ENCODE measurements at places on chromosomes 5 and 9. TPM values are rescaled to one million over a fixed set of nuclear protein-coding genes. Genes with fewer than 3 reads are reported as not detected.

GRCh38 chr9:592225-592624 lies 249.3 kb upstream of the DMRT1 start:
- H3K4me3 ChIP-seq, result no peak overlapping the region
- H3K4me1 ChIP-seq, result peaks cover 3% of the 10 kb centered on the region
- no peak overlapping the region for H3K27ac ChIP-seq

DNA sequence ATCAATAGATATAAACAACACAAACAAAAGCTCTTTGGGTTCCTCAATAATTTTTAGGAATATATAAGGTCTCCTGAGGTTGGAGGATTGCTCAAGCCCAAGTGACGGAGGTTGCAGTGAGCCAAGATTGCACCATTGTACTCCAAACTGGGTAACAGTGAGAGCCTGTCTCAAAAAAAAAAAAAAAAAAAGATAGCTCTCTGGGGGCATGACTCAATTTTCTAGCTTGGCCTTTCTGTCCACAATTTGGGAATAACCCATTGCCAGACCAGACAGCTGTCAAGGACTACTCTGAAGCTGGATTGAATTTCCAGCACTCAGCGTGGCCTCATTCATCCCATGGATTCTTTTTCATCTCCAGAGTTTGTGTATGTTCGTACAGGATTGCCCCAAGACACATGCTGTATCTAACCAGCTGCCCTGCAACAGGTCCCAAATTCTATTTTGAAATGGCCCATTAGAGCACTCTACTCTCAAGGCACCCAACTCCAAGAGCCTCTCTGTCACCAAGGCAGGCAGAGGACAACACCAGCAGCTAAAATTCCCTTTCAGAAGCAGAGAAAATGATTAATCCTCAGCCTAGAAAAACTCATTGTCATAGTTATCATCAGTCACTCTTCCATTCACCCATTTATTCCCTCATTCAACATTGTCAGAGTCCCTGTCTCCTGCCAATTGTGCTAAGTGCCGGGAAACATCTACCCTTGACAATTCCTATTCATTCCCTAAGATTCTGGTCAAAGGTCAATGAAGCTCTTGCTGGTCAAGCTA lies 8.7 kb downstream of the FAM193B start:
- H3K4me3 ChIP-seq, result no peak overlapping the region
- H3K4me1 ChIP-seq, result peaks cover 22% of the 10 kb centered on the region
- no peaks in the 10 kb centered on the region for H3K27me3 ChIP-seq
- peak overlapping the region; percentile 28 for H3K27ac ChIP-seq
- DNase-seq, result no peak

HAVCR2 gene
- 15.9 TPM for total RNA-seq

TENT4A gene
- total RNA-seq, result 33.3 TPM
